Neural crest cell (in vitro differentiated cells): ENCODE measurements at places on chromosomes 4 and X. TPM values are rescaled to one million over a fixed set of nuclear protein-coding genes. Genes with fewer than 3 reads are reported as not detected.
A peak's percentile ranks its signal among the peaks of the same experiment; 100 is the strongest.

GLRA2 gene
- 0.73 and 1.3 TPM in 2 replicates for total RNA-seq

MTMR1 gene
- total RNA-seq: 17.8 and 18.3 TPM in 2 replicates

GRCh38 chrX:48958635-48959094, 1.3 kb upstream of the OTUD5 start:
- no peaks in the 10 kb centered on the region for H3K27me3 ChIP-seq
- DNase-seq: no peak
- H3K4me3 ChIP-seq: peak overlapping the region; percentile 97
- peaks cover under 1% of the 10 kb centered on the region for H3K36me3 ChIP-seq
- peak overlapping the region; percentile 88 for H3K27ac ChIP-seq

DNA sequence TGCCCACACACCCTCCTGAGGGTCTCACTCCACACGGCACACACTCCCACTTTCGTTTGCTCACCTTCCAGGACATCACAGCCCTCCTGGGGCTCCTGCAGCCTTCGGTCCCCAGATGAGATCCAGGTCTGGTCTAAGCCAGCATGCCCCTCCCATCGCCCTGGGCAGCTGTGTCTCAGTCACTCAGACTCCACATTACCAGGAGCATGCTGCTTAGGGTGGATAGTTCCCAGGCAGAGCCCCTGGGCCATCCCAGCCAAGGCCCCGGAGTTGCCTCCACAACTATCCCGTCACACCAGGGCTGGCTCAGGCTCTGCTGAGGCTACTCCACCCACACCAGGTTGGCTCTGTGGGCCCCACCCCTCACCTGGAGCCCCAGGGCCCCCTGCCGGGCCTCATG, 50.4 kb upstream of the PSAPL1 start:
- no peak overlapping the region for H3K27ac ChIP-seq
- no peak for DNase-seq
- no peaks in the 10 kb centered on the region for H3K36me3 ChIP-seq
- peaks cover 10% of the 10 kb centered on the region for H3K4me1 ChIP-seq
- H3K4me3 ChIP-seq: no peak overlapping the region

- DNase-seq: no peak
- no peaks in the 10 kb centered on the region for H3K4me1 ChIP-seq
- no peaks in the 10 kb centered on the region for H3K36me3 ChIP-seq
- H3K27me3 ChIP-seq: no peaks in the 10 kb centered on the region
These were observed 467.0 kb upstream of the DIPK2B start for GRCh38 chrX:45667666-45668065.
